CD4-positive, alpha-beta T cell treated with Interferon gamma for 1 hour (primary cell): ENCODE measurements at places on chromosomes 5 and 9.

DNA sequence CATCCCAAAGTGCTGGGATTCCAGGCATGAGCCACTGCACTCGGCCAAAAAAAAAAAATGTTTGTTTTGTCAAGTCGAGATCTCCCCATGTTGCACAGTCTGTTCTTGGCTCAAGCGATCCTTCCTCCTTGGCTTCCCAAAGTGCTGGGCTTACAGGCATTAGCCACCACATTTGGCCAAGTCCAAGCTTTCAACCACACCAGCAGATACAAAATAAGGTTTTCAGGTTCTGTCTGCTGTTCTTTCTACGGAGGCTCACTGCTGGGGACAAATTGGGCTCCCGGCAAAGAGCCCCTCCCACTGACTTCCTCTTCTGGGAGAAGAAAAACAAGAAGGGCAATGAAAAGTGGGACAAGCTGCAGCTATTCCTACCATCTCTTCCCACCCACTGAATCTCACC lies 37.6 kb upstream of the GGTA1 start:
- no peak for DNase-seq

DNA sequence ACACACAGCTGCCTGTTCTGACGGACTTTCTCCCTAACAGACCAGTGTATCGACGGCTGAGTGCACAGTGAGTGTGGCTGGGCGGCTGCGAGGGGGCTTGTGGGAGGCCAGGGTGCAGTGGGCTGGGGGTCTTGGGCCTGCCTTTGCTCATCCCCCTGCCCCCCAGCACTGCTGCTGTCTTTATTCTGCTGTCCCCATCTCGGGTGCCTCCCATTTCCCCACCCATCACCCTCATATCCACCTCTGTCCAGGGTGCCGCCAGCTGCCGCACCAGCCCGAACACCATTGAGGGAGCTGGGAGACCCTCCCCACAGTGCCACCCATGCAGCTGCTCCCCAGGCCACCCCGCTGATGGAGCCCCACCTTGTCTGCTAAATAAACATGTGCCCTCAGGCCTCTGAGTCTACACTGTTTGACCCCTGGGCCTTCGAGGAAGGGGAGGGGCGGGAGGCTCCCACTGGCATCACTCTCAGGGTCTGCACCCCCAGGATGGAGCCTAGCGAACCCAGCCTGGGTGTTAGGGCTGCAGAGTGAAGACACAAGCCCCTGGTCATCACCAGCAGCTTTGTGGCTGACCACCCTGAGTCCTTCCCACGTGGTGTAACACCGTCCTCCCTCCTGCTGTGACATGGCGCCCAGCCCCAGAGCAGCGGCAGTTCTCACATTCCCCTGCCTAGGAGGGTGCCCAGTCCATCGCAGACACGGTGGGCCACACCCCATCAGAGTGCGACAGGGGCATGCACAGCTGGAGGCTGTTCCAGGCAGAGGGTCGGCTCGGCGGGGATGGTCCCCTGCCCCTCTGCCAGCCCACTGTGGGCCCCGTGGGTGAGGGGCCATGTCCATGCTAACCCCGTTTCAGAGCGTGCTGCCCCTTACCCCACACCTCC lies 4.0 kb downstream of the LCN2 start:
- DNase-seq = no peak

- DNase-seq = no peak
Measured at GRCh38 chr9:131747352-131747751, 7.5 kb upstream of the RAPGEF1 start.

GRCh38 chr9:2354216-2354615 lies 267.4 kb upstream of the VLDLR start:
- no peak for DNase-seq

DNA sequence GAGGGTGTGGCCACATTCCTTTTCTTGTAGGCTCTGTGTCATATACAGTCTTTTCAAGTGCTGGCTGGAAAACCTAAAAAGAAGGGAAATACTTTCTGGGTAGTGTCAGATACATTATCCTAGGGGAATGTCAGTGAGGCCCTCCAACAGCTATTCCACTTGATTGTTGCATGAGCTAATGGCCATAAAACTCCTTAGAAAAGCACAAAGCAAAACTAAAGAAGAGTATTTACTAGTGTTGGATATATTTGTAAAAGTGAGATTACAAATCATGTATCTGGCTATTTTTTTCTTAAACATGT lies 829 bp downstream of the ANXA1 start:
- DNase-seq = no peak

- no peak for DNase-seq
Measured at GRCh38 chr5:17233488-17233887, 16.1 kb downstream of the BASP1 start.

- DNase-seq = no peak
Measured at GRCh38 chr9:82784589-82784988, 278.4 kb downstream of the RASEF start.

DNA sequence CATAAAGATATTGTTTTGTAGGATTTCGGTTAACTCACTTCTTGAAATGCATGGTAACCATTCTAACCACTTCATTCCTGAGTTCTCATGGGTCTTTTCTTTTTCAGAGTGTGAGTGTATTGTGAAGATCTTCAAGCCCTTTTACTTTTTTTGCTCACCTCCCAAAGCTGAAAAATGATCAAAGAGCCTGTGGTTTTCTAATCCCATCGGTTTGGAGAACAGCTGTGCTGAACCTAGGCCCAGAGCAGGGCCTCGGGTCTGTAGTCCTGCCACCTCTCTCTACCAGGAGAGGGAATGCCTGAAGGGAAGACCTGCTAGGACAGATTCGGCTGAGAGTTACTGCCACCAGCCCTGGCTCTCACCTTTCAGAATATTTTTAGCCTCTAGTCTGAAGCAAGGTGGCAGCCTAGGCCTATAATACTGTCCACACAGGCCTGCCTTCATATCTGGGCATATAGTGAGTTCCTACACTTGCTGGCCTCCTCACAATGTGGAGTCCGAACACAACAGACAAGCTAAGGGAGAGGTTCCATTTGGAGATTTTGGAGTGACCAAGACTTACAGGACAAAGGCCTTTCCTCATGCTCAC lies 13.8 kb downstream of the RGMB start:
- no peak for DNase-seq

- no peak for DNase-seq
Measured at GRCh38 chr5:72703876-72704275, 112.6 kb upstream of the TNPO1 start.

- DNase-seq = no peak
Measured at GRCh38 chr9:116741086-116741740, 54.1 kb downstream of the TRIM32 start.

GRCh38 chr9:129365196-129365595 lies 187.1 kb upstream of the IER5L start:
- no peak for DNase-seq

DNA sequence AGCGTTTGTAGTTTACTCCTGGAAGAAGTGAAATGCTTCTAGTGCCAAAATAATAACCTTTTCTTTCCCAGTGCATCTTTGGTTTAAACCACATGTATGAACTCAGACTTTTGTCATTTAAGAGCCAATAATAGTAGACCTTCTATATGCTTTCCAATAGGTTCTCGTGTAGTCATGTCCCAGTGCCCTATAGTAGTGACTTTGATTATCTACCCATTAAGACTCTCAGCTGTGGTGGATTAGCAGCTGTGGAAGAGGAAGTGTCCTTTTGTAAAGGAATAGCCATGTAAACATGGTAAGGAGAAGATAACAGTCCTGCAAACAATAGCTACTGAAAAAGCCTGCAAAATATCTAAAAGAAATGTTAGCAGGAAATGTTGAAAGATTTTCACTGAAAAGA lies 765.3 kb downstream of the MTRR start:
- no peak for DNase-seq

DNA sequence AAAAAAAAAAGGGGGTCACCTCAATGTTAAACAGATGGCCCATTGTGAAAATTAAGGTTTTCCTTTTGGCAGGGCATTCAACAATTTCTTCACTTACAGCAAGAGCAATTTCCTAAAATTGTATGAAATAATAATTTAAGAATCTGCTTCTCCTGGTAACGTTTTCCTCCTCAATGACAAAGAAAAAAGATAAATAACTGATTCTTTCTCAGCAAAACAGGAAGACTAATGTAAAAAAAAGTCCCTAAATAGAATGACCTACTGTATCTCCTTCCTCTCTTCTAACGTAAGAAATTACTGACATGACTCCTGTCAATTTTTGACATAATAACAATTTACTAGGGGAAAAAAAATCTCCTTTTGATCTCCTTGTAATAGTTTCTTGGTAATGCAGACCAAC lies 25.5 kb downstream of the ABHD17B start:
- no peak for DNase-seq

GRCh38 chr5:6611334-6612256 lies 21.2 kb downstream of the NSUN2 start:
- DNase-seq = no peak

DNA sequence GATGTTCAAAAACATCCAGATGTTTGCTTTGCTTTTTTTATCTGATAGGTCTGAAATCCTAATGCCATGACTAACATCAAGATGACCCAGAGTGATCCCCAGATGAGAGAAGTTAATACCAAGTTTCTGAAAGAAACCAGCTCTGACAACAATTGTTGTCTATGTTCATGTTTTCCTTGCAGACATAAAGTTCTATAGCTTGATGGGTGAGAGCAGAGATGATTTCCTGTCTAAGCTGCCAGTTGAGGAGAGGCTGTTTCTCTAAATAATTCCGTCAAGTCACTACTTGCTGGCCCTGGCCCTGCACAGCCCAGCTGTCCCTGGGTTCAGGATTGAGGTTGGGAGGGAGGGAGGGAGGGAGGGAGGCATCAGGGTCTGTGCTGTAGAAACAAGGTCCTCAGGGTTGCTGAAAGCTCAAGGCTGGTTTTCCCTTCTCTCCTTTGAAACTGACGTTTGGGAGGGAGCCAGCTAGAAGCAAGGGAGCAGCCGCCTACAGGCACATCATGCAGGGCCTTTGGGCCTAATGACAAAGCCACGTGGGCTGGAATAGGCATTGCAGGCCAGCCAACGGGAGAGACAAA lies 3.9 kb downstream of the SPARC start:
- DNase-seq = no peak

DNA sequence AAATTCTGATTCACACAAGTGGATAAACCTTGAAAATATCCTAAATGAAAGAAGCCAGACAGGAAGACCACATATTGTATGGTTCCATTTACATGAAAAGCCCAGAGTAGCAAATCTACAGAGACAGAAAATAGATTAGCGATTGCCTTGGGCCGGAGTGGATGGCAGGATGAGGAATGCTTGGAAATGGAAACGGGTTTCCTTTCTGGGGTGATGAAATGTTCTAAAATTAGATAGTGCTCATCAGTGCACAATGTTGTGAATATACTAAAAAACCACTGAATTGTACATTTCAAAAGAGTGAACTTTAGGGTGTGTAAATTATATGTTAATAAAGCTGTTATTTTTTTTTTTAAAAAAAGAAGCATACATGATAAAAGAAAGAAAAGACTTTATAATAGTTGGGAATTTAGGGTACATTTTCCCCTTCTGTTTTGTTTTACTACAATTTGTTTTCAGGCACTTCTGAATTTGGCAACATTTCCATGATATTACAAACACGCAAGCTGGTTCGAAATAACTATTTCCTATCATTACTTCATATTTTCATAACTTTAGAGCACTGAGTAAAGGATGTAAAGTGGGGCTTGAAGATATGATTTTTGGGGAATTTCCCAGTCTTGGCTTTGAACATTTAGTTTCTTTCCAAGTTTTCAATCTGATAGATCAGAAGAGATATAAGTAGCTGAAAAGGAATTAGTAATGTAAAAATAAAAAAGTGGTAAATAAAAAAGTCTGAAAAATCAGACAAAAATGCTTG lies 23.9 kb downstream of the SLC35A4 start:
- no peak for DNase-seq

GRCh38 chr5:102911973-102912372 lies 156.9 kb downstream of the PAM start:
- DNase-seq = no peak
